Activated T-cell treated with anti-CD3 and anti-CD28 coated beads, Interleukin-2, amount 50 U/mL, for 72 hours (primary cell): ENCODE measurements at places on chromosomes 2 and 18.
A peak's percentile ranks its signal among the peaks of the same experiment; 100 is the strongest.

DNA sequence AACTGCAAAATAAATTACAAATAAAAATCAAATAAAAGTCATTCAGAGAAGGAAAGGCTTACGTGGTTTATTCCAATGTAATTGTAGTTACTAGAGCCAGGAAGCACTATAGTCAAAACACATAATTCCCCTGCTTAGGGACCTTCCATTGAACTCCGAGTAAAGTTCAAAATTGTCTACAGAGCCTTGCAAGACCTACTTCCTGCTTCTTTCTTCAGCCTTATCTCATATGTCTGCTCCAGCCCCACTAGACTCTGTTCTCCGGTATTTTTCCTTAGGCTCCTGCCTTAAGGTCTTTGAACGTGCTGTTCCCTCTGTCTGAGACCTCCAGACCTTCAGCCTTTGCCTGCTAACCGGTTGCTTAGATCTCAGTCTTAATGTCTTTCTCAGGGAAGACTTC is 104.3 kb downstream of the ARL6IP6 start:
- DNase-seq = no peak

GRCh38 chr18:32093102-32093511 is 1.4 kb downstream of the RNF138 start:
- peak; percentile 43 for DNase-seq

- no peak for DNase-seq
Measured at GRCh38 chr2:85789271-85789670, 35.5 kb downstream of the ATOH8 start.

GRCh38 chr18:6219116-6219717 is 195.5 kb downstream of the L3MBTL4 start:
- DNase-seq = peak; percentile 6

DNA sequence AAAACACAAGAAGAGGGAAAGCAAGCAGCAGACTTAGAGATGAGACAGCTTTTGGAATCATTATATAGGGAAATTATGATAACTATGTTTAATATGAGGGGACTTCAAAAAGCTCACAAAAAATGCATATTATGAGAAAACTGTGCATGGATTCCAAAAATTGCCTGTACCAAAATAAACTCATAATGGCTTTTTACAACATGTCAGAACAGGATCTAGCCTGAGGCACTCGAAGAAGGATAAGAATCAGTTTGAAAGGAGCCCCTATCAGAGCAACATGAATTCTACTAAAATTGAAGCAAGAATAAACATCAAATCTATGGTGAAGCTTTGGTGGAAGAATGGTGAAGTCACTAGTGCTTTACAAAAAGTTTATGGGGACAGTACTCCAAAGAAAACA is 187.4 kb downstream of the RDH14 start:
- DNase-seq = no peak

GRCh38 chr2:204312105-204312504 is 233.2 kb upstream of the PARD3B start:
- DNase-seq = no peak

- DNase-seq = no peak
Measured at GRCh38 chr2:54871457-54872107, 148.1 kb downstream of the EML6 start.

GRCh38 chr2:198283146-198283545 is 478.8 kb downstream of the PLCL1 start:
- DNase-seq = no peak

GRCh38 chr18:69008538-69008937 is 210.7 kb downstream of the CCDC102B start:
- no peak for DNase-seq

DNA sequence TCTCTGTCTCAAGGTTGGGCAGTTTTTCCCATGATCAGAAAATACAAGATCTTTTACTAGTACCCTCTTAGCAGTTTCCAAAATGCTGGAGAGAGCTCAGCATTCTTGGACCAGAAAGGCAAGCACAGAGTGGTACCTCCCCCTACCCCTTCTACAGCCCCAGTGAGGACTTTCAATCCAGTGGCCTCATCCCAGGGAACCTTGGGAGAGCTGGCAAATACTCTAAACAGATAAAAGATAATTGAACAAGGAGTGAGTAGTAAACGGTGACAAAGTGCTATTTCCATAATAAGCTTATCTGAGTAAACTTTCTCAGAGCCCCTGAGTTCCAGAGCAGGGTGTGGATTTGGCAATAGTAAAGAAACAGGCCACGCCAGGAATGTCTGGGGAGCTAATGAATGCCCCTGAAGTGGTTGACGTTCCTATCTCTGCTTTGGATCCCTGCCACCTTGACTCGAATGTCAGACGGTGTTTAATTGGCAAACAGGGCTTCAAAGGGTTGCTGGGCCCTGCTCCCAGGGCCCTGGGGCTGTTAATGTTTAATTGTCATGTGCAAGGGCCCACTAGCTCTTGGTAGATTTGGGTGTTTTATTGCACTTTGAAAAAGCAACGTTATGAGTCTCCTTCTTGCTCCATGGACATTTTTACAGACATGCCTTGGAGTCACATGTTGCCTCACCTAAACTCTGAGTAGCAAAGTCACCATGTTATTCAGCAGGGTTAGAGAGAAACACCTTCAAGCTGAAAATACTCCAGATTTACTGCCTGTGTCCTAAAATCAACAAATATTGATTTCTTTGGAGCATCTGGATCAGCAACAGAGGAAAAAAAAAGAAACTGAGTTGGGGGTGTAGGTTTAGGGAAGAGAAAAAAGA is 239.9 kb downstream of the CYRIA start:
- no peak for DNase-seq

GRCh38 chr2:86768189-86768949 is 22.3 kb downstream of the CD8A start:
- DNase-seq = no peak

DNA sequence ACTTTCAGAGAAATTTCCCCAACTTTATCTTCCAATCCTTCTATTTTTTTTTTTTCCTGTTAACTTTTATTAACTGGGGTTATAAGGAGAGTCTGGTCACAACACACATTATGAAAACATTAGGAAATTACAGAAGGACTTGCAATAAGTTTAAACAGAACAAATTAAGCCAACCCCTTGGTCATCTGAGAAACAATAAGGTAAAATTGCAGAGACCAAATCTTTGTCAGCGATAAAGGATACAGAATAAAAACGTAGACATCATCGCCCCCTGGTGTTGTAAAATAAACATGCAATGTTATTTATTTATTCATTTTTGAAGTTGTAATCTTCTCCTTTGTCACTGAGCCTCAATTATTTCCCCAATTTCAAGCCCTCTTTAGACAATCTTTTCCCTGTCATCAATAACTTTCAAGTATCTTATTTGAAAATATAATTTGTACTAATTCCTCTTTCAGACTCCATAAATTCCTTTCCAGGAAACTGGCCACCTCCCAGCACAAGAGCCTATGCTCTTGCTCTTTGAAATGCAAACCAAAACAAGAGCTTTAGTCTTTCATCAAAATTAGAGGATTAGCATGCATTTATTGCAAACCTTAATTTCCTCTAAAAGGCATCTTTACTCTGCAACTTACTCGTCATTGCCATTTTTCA is 19.5 kb downstream of the G6PC2 start:
- DNase-seq = no peak

DNA sequence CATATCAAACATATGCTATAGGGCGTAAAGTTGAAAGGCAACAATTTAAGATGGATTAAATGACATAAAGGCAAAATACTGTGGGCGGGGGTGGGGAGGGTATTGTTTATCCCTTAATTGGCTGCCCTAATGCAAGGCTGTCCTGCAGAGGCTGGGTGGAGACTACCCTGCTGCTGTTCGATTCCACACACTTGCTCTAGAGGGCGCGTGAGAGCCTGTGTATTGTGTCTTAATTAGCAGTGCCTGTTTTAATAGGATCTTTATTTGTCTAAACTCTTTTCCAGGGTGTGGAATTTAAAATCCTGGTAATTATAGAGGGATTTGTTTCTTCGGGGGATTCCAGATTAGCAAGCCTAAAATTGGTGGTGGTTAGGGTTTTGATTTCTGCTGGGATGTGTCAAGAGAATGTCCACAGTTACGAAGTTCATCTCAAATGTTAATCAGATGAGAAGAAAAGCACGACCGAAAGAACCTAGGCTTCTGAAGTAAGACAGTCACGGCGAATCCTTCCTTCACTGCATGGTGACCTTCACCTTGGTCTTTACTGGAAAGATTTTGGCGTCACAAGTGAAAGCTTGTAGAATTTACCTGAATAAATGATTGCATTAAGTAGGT is 103.5 kb upstream of the MAP3K20 start:
- peak; percentile 55 for DNase-seq

- no peak for DNase-seq
Measured at GRCh38 chr2:165692906-165693305, 101.1 kb downstream of the GALNT3 start.

DNA sequence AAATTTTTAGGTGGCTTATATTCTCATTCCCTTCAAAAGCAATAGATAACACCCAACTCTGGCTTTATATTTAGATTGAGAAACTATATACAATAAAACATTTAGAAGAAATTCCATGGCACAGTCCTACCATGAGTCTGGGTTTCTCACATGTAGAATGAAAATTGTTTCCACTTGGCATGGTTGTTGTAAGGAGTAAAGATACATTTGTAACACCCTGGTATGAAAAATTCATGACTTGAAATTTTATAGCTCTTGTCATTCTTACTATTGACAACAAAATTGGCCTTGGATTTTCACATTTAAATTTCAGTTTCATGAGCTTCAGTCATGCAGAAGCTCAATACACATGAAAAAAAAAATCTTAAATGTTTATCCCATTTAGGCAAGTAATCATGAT is 92.5 kb upstream of the CBLN2 start:
- no peak for DNase-seq

GRCh38 chr2:203246646-203247045 is 7.8 kb downstream of the CYP20A1 start:
- DNase-seq = no peak

- DNase-seq = no peak
Measured at GRCh38 chr2:226011716-226012450, 612.4 kb downstream of the NYAP2 start.

DNA sequence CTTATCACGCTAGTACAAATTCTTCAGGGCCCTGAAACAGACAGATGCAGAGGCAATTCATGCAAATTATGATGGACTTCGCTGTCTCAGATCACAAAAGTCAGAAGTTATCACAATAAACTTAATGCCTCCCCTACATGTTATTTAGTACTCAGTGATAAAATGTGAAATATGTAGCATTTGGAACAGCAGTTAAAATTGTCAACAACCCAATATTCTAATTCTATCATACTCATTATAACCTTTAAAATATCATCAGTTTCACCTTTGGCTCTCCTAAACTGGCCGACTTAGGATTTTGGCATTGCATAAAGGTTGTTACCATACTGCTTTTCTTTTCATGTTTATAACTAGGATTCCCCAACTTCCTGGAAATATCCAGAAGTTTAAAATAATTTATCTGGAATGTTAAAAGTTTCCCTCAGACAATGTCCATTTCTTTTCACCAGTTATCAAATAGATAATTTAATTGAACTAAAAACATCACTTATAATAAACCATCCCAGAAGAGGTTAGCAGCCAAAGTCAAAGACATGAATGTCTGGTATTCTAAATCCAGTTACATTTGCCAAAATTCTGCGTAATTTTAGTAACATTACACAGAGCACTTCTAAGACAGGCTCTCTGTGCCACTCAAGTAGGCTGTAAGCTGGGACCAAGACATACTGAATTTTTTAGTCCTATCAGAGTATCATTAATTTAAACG is 239.8 kb downstream of the RBM43 start:
- no peak for DNase-seq

- DNase-seq = no peak
Measured at GRCh38 chr2:63880625-63881024, 38.9 kb downstream of the UGP2 start.

GRCh38 chr2:179049546-179050311 is at the start of gene CCDC141:
Gene CCDC141, minus strand, starts transcription at chr2:179050137. Its CDS starts 196 bp downstream, at chr2:179049941.
- peak; percentile 41 for DNase-seq

- no peak for DNase-seq
Measured at GRCh38 chr2:120596191-120596811, 139.4 kb upstream of the GLI2 start.

- DNase-seq = no peak
Measured at GRCh38 chr2:121049131-121049530, 235.9 kb downstream of the TFCP2L1 start.

DNA sequence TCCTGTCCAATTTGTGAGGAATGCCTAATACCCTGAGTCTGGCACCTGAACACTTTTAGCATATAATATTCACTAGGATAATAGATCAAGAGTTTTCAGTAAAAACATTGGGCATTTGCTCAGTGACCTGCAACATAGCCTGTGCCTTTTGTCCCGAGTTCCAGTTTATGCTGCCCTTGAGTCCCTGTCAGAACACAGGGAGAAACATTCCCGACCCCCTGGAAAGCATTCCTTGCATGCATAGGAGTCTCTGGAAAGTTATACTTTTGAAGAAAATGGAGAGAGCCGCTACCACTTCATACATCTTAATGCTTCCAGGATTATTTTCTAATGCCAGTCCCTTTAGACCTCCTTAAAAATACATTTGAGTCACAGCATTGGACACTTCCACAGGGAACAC is 107.3 kb downstream of the PLCL1 start:
- no peak for DNase-seq

GRCh38 chr2:49490710-49491109 is 336.4 kb upstream of the FSHR start:
- DNase-seq = peak; percentile 2

- no peak for DNase-seq
Measured at GRCh38 chr2:197268786-197269584, 41.6 kb downstream of the ANKRD44 start.

DNA sequence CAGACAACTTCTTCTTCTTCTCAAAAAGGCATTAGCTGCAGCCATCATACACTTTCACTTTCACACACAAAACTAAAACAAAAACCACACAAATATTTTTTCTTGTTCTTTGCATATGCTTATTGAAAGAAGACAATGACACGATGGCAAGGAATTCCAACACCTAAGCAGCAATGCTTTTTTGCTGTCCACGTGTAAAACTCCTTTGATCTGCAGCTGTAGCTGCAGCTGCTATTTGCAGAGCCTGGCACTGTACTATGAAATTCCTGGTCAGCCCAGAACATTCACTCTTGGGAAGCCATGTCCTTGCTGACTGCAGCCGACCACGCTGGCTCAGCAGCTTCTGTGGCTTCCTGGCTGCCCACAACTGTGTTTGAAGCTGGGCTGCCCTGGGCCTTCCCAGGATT is 316.2 kb downstream of the CDH2 start:
- no peak for DNase-seq

GRCh38 chr2:216664593-216665034 is 30.7 kb downstream of the IGFBP5 start:
- no peak for DNase-seq

DNA sequence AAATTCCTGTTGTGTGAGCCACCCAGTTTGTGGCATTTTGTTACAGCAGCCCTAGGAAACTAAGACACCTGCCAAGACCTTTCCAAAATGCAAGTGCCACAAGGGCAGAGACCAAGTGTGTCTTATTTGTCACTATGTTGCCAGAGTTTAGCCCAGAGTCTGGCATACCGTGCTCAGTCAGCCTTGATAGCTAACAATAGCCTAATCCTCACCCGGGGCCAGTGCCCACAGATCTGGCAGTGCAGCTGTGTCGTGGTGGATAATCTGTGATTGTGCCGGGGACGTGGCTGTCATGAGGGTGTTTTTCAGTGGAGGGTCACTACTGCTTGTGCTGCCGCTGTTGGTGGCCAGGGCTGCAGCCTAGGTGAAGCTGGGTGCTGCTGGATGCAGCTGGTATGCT is 53.5 kb downstream of the MEP1B start:
- DNase-seq = no peak

- no peak for DNase-seq
Measured at GRCh38 chr18:13638719-13639595, 87.4 kb downstream of the FAM210A start.
